Right lobe of liver (tissue), 6 donors: ENCODE measurements at places on chromosomes 1 and 21. TPM values are rescaled to one million over a fixed set of nuclear protein-coding genes. Genes with fewer than 3 reads are reported as not detected.
A peak's percentile ranks its signal among the peaks of the same experiment; 100 is the strongest.

GRCh38 chr1:84742653-84743052 is 52.4 kb upstream of the SSX2IP start:
- H3K4me3 ChIP-seq, result no peak overlapping the region
- no peak overlapping the region for H3K27ac ChIP-seq
- DNase-seq, result no peak
- no peaks in the 10 kb centered on the region for H3K36me3 ChIP-seq
- no peaks in the 10 kb centered on the region for H3K4me1 ChIP-seq

- H3K4me1 ChIP-seq, result no peaks in the 10 kb centered on the region
- peak within 1 kb of the TSS; percentile 85 for H3K4me3 ChIP-seq
- H3K36me3 ChIP-seq, result no peaks in the 10 kb centered on the region
Observed at GRCh38 chr21:43864962-43865539, at the start of gene AGPAT3. Gene AGPAT3, plus strand, starts transcription at chr21:43865223. Its CDS starts 94,459 bp downstream, at chr21:43959682.

DNA sequence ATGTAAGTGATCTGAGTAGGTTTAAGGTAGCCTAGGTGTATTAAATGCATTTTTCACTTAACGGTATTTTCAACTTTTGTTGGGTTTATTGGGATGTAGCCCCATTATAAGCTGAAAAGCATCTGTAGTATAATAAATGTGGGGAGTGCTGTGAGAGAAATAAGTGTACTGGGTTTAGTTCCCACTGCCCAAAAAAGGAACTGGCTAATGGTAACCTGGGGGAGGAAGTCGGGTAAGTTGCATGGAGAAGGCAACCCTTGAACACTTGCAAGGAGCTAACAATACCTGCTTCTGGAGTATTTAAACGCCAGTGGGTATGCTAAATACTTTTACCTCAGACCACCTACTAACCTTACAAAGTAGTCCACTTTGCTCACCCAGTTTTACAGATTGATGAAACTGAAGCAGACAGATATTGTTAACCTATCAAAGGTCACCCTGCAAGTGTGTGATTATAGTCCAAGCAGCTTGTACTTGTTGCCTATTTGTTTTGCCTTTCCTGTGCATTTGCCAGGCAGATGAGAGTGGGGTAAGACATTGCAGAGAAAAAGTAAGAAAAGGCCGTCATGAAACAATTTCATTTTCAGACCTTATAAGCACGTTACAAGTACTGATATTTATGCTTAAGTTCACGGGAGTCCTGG is 7.6 kb upstream of the SHISA4 start:
- no peak for DNase-seq
- no peaks in the 10 kb centered on the region for H3K27me3 ChIP-seq
- no peaks in the 10 kb centered on the region for H3K36me3 ChIP-seq
- no peak overlapping the region for H3K27ac ChIP-seq
- peaks cover 15% of the 10 kb centered on the region for H3K4me1 ChIP-seq

DNA sequence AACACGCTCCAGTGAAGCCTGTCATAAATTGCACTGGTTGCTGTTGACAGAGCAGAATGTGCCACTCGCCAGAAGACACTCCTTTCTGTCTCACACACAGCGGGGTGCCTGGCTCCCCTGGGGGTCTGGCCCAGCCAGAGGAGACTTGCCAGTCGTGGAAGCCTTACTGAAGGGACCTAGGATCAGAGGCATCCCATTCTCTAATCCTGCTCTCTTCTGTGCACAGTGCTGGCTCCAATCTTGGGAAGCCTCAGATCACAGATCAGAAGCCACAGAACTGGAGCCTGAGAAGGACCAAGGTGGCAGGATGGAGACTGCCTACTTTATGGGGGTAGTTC is 1.4 kb downstream of the SLC9A1 start:
- H3K27ac ChIP-seq, result no peak overlapping the region
- DNase-seq, result no peak
- no peaks in the 10 kb centered on the region for H3K27me3 ChIP-seq
- H3K4me3 ChIP-seq, result no peak overlapping the region
- no peaks in the 10 kb centered on the region for H3K36me3 ChIP-seq
- H3K4me1 ChIP-seq, result no peaks in the 10 kb centered on the region

AK5 gene
- 0.47 TPM for total RNA-seq

F5 gene
- 110 TPM for total RNA-seq
